ENCODE measurements at places on chromosomes 13 and 19. TPM values are rescaled to one million over a fixed set of nuclear protein-coding genes. Genes with fewer than 3 reads are reported as not detected.

Gene TDRD12
- 0.29 TPM for total RNA-seq

Gene MUC16
- total RNA-seq, result 0.43 TPM

Gene KIR3DL1
- total RNA-seq, result not detected

Gene ENOX1
- total RNA-seq, result 2.2 TPM

Gene KCNJ14
- total RNA-seq, result 2.0 TPM

Gene KIR2DL4
- not detected for total RNA-seq

Gene PABPC3
- total RNA-seq, result 0.49 TPM

Gene SMAD9
- total RNA-seq, result 10.5 TPM

Gene OLFM2
- total RNA-seq, result 55.0 TPM

Gene ETFB
- total RNA-seq, result 63.2 TPM

Gene SLC15A1
- total RNA-seq, result 1.2 TPM

Gene PRDX2
- total RNA-seq, result 554 TPM

- H3K36me3 ChIP-seq, result no peaks in the 10 kb centered on the region
- H3K4me1 ChIP-seq, result peaks cover 13% of the 10 kb centered on the region
- no peak for DNase-seq
- peak overlapping the region; percentile 94 for H3K27ac ChIP-seq
- peak overlapping the region; percentile 82 for H3K4me3 ChIP-seq
Observed at GRCh38 chr19:18292810-18293641, 11.6 kb upstream of the JUND start.

- no peak overlapping the region for H3K4me3 ChIP-seq
- no peak for DNase-seq
- peaks cover 14% of the 10 kb centered on the region for H3K36me3 ChIP-seq
- H3K4me1 ChIP-seq, result no peaks in the 10 kb centered on the region
- no peaks in the 10 kb centered on the region for H3K27me3 ChIP-seq
- H3K27ac ChIP-seq, result no peak overlapping the region
Observed at GRCh38 chr19:15240515-15240914, 8.3 kb upstream of the EPHX3 start.

DNA sequence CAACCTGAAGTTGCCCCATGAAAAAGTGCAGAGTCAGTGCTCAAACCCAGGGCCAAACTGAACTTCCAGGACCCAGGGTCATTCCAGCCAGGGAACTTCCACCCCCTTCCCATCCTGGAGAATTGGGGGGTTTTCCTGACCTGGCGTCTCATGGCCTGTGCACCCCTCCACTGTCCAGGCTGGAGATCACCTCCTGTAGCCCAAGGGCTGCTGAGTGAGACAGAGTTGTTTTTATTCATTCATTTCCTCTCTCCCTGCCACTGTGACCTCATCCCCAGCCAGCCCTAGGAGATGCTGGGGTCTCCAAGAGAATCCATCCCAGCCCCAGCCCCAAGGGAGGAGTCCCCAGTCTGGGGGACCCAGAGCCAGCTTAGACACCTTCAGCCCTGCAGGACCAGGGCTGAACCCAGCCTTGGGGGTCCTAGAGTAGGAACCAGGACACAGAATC lies 4.2 kb downstream of the FCHO1 start:
- H3K4me3 ChIP-seq, result no peak overlapping the region
- no peaks in the 10 kb centered on the region for H3K36me3 ChIP-seq
- no peaks in the 10 kb centered on the region for H3K4me1 ChIP-seq
- H3K27me3 ChIP-seq, result no peaks in the 10 kb centered on the region
- no peak overlapping the region for H3K27ac ChIP-seq

GRCh38 chr19:2665103-2665502 lies 37.4 kb downstream of the GNG7 start:
- no peak overlapping the region for H3K4me3 ChIP-seq
- DNase-seq, result no peak
- no peaks in the 10 kb centered on the region for H3K36me3 ChIP-seq
- no peak overlapping the region for H3K27ac ChIP-seq

DNA sequence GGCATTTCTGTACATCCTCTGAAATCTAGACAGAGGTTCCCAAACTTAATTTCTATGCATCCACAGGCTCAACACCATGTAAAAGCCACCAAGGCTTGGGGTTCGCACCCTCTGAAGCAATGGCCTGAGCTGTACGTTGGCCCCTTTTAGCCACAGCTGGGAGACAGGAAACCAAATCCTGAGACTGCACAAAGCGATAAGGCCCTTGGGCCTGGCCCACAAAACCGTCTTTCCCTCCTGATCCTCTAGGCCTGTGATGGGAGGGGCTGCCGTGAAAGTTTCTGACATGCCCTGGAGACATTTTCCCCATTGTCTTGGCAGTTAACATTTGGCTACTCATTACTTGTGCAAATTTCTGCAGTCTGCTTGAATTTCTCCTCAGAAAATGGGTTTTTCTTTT lies 766.4 kb downstream of the GPC5 start:
- no peaks in the 10 kb centered on the region for H3K36me3 ChIP-seq
- no peak overlapping the region for H3K27ac ChIP-seq
- H3K27me3 ChIP-seq, result no peaks in the 10 kb centered on the region
- H3K4me1 ChIP-seq, result peaks cover 3% of the 10 kb centered on the region

DNA sequence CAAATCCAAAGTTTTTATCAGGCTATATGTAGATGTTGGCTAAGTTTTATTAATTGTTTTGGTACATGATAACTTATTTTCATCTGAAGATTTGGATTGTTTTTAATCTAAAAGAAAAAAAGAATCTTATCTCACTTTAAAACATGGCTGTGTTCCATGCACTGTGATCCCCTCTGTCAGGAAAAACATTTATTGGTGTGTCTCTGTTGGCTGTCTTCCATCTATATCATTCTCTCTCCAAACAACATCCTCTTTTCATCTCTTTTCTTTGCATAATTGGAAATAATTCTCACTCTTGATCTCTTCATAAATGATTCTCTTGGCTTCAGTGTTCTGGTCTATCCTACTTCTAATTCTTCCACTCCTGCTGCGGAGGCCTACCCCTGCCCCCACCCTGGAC lies 4.2 kb downstream of the NALCN start:
- no peaks in the 10 kb centered on the region for H3K4me1 ChIP-seq
- no peak overlapping the region for H3K27ac ChIP-seq
- DNase-seq, result no peak
- H3K27me3 ChIP-seq, result peaks cover 37% of the 10 kb centered on the region
- no peak overlapping the region for H3K4me3 ChIP-seq

GRCh38 chr13:35785576-35786303 lies 309.3 kb upstream of the MAB21L1 start:
- no peaks in the 10 kb centered on the region for H3K36me3 ChIP-seq
- peaks cover 4% of the 10 kb centered on the region for H3K27me3 ChIP-seq
- no peak overlapping the region for H3K4me3 ChIP-seq
- no peak for DNase-seq
- H3K4me1 ChIP-seq, result no peaks in the 10 kb centered on the region

- H3K27ac ChIP-seq, result no peak overlapping the region
- no peak for DNase-seq
- no peaks in the 10 kb centered on the region for H3K36me3 ChIP-seq
- no peaks in the 10 kb centered on the region for H3K27me3 ChIP-seq
- no peaks in the 10 kb centered on the region for H3K4me1 ChIP-seq
- no peak overlapping the region for H3K4me3 ChIP-seq
Observed at GRCh38 chr13:83508771-83509301, 373.4 kb downstream of the SLITRK1 start.

DNA sequence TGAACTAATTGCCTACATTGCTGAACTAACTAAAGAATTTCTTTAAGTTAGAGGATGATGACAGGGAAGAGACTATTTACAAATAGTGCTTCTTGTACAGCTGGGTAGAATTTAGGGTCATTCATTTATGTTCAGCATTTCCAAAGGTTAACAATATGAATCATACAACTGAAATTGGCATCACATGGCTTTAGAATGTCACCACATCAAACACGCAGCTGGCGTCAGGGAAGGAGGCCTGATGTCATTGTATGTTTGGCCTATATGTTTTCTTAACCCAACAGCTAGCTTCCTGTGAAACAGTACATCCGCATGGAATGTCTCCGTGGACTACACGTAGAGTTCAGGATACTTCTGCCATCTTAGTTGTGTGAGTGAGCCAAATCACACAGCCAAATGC lies 99.0 kb upstream of the TNFSF11 start:
- peaks cover 2% of the 10 kb centered on the region for H3K4me1 ChIP-seq
- H3K36me3 ChIP-seq, result no peaks in the 10 kb centered on the region
- DNase-seq, result no peak
- peaks cover 4% of the 10 kb centered on the region for H3K27me3 ChIP-seq
- H3K4me3 ChIP-seq, result no peak overlapping the region
- H3K27ac ChIP-seq, result no peak overlapping the region

- no peak overlapping the region for H3K4me3 ChIP-seq
- H3K27ac ChIP-seq, result no peak overlapping the region
Observed at GRCh38 chr13:79678100-79678499, 197.1 kb downstream of the NDFIP2 start.

GRCh38 chr19:38211151-38211591 lies 12.9 kb downstream of the DPF1 start:
- peaks cover 17% of the 10 kb centered on the region for H3K36me3 ChIP-seq
- H3K27ac ChIP-seq, result no peak overlapping the region
- H3K4me3 ChIP-seq, result no peak overlapping the region
- peaks cover 12% of the 10 kb centered on the region for H3K4me1 ChIP-seq

- no peak overlapping the region for H3K4me3 ChIP-seq
- peaks cover 3% of the 10 kb centered on the region for H3K27me3 ChIP-seq
- no peak overlapping the region for H3K27ac ChIP-seq
- no peak for DNase-seq
Observed at GRCh38 chr13:99677116-99677951, 176.1 kb downstream of the TM9SF2 start.

DNA sequence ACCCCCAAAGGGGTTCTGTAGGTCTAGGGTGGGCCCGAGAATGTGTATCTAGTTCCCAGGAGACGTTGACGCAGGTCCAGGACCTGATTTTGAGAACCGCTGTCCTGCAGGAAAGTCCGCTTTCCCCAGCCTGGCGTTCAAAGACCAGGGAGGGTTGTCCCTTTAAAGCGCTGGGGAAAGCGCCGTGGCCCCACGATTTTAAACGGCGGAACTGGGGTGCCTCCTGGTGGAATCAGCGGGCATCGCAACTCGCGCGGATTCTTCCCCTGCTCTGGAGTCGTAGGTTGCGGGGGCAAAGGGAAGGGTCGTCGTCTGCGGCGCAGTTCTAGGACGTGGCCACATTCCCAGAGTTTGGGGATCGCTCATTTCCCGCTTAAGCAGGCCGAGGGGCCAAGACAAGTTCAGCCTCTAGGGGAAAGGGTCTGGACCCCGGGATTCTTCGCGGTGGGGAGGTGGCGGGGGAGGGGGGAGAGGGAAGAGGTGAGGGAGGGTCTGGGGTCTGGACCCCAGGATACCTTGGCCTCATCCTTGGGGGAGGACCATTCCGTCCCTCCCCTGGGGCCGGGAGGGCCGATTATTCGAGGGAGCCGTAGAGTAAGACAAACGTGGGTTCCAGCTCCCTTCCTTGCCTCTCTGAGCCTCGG lies 7.7 kb downstream of the PNMA8B start:
- no peak overlapping the region for H3K27ac ChIP-seq
- H3K36me3 ChIP-seq, result peaks cover 1% of the 10 kb centered on the region
- H3K4me3 ChIP-seq, result peak overlapping the region; percentile 54
- H3K4me1 ChIP-seq, result peaks cover 5% of the 10 kb centered on the region
- peaks cover 64% of the 10 kb centered on the region for H3K27me3 ChIP-seq

DNA sequence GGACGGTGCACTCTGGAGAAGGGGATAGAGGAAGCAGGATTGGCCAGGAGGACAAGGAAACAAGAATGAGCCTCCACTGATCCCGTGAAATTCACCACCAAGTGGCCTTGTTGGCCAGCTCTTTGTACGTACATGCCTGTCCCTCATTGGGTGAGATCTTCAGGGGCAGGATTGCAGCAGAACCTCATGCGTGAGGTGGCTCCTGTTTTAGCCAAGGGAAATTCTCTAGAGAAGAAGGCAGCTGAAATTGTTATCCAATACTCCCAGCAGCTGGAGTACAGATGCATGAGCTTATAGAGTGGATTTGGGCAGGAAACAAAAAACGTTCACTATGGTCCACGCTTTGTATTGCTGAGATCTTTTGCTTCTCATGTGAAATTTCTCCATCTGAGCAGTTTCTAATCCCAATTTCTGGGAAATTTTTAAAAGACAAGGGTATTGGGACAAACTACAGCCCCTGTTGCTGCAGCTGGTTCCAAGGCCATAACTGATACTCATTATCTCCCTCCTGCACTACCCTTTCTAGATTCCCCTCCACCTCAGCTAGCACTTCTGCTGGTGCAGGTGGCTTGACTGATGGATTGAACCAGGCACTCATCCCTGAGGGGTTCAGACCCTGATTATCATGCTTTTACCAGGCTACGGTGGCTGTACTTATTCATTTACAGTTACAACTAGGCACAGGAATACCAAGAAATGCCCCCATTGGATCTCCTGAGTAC lies 3.9 kb upstream of the RNF6 start:
- H3K4me3 ChIP-seq, result no peak overlapping the region
- no peak overlapping the region for H3K27ac ChIP-seq
- H3K27me3 ChIP-seq, result peaks cover 7% of the 10 kb centered on the region
- H3K4me1 ChIP-seq, result peaks cover 12% of the 10 kb centered on the region

DNA sequence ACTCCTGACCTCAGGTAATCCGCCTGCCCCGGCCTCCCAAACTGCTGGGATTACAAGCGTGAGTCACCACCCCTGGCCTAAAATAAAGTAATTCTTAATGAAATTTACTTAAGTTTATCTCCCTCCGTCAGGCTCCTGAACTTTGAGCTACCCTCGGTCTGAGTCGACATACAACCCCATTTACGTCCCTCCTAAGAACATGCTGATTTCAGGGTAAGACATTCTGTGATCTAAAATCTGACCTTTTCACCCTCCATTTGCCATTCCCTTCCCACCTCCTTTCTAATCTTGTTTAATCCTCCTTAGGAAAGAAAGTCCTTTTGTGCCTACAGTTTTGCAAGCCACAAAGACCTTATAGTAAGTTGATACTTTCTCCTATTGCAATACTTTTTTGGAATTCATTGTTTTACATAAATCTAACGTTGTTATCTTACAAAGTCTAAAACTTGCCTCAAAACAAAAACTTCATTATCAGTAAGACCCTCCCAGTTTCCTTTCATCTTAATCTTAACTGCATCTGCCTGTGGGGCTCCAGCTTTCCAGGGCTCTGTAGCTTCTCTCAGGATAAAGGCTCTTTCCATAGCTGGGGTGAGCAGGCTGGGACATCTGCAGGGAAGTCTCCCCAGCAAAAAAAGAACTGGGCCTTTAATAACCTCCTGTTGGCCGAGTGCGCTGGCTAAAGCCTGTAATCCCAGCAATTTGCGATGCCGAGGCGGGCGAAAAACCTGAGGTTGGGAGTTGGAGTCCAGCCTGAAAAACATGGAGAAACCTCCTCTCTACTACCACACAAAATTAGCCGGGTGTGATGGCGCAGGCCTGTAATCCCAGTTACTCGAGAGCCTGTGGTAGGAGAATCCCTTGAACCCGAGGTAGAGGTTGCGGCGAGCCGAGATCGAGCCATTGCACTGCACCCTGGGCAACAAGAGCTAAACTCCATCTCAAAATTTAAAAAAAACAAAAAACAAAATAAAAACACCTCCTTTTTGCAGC lies 143.1 kb downstream of the ZNF737 start:
- peaks cover 8% of the 10 kb centered on the region for H3K36me3 ChIP-seq
- H3K27me3 ChIP-seq, result no peaks in the 10 kb centered on the region
- no peak for DNase-seq
- peak overlapping the region; percentile 100 for H3K27ac ChIP-seq
- peaks cover 7% of the 10 kb centered on the region for H3K4me1 ChIP-seq
- peak overlapping the region; percentile 96 for H3K4me3 ChIP-seq

Measured in progenitor cell of endocrine pancreas (in vitro differentiated cells).